ENCODE measurements at places on chromosomes 3 and 15.

- no peak for DNase-seq
These were observed 818.5 kb downstream of the TBL1XR1 start for GRCh38 chr3:176378789-176379188.

GRCh38 chr3:186798239-186798874, 7.9 kb downstream of the RFC4 start:
- no peak for DNase-seq

DNA sequence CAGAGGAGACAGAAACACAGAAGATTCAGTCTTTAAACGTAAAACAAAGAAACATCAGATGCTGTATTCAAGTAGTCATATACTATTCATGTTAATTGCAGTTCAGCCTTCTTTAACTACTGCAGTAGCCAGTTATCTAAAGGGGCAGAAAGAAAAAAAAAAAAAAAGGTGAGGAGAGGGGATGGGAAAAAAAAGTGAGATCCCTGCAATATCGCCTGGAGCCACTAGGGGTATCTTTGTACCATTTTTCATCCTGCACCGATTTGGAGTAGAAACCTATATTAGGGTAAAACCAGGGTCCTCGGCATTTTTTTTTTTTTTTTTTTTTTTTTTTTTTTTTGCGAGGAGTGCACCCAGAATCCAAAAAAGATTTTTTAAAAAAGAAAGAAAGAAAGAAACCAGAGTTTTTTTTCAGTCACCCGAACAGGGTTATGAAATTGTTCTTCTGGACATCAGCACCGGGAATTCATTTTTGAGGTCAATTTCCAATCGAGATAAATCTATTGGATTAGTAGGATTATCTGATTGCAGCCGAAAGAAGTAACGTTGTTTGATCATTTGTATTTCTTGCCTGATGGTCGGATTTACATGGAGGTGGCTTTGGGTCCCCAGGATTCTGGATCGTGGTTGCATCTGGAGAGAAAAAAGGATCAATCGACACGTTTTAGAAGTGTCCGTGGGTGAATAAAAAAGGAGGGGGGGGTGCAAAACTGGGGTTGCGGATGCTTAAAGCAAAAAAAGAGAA, 186.7 kb downstream of the NLGN1 start:
- DNase-seq, result no peak

GRCh38 chr15:66720206-66721010, 18.4 kb downstream of the SMAD6 start:
- no peak for DNase-seq

- no peak for DNase-seq
These were observed 59.5 kb upstream of the RYK start for GRCh38 chr3:134309987-134310700.

DNA sequence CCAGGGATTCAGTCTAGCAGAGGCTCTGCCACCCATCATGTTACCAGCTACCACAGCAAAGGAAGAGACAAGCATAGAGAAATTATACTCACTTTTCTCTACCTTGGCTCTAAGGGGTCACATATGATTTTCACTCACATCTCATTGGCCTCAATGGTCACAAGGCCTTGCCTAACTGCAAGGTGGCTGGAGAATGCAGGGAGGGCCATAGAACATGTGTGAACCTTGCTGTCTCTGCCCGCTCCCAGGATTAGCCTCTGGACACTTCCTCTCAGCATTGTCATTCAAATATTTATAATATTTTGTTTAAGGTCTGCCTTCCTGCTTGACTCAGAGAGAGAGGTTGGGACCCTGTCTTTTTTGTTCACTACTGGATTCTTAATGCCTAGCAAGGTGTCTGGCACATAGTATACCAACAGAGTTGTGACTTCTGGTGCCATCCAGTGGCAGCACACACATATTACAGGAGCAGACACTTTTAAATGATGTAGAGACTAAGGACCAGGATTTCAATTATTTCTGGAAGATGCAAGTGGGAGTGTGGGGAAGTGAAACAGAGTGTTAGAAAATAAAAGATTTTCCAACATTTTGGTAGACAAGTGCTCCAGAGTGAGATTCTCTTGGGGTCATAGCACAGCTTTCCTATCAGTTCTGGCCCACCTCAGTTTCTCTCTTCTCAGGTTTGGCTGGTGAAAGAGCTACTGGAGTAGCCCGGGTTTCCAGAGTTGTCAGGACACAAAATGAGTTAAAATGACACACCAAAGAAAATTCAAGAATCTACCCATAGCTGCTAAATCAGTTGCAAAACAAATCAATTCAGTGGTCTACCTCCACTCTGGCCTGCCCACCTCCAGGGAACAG, 119.0 kb upstream of the RASGRP1 start:
- DNase-seq, result peak; percentile 72

Measured in stimulated activated naive CD8-positive, alpha-beta T cell treated with anti-CD3 and anti-CD28 coated beads, Interleukin-15, amount 100 ng/mL, for 72 hours (primary cell).